ENCODE measurements at places on chromosomes 7 and 10.

- peak; percentile 8 for DNase-seq
Observed at GRCh38 chr10:88194041-88194887, 330.8 kb downstream of the PTEN start.

- DNase-seq = no peak
Observed at GRCh38 chr7:128098629-128099028, 67.4 kb upstream of the LRRC4 start.

DNA sequence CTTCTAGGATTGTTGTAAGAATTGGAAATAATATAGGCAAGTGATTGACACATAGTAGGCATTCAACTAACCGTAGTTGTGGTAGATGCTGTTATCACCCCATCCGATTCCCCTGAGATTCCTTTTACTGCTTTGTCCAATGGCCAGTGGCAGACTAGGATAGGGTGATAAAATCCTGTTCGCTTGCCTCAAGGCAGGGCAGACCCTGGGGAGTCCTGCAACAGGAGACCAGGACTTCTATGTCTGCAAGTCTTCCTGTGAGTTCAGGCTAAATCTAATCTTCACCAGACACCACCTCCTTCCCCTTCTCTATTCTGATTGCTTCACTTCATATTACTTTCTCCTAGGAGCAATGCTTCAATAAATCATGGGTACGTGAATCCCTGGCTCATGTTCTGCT is 42.8 kb upstream of the CREB5 start:
- DNase-seq = no peak

GRCh38 chr7:96311967-96312366 is 9.9 kb downstream of the SLC25A13 start:
- DNase-seq = no peak

GRCh38 chr10:101777619-101778145 is 1.8 kb upstream of the FGF8 start:
- no peak for DNase-seq

- DNase-seq = no peak
Observed at GRCh38 chr10:96524741-96525140, 11.0 kb upstream of the TLL2 start.

DNA sequence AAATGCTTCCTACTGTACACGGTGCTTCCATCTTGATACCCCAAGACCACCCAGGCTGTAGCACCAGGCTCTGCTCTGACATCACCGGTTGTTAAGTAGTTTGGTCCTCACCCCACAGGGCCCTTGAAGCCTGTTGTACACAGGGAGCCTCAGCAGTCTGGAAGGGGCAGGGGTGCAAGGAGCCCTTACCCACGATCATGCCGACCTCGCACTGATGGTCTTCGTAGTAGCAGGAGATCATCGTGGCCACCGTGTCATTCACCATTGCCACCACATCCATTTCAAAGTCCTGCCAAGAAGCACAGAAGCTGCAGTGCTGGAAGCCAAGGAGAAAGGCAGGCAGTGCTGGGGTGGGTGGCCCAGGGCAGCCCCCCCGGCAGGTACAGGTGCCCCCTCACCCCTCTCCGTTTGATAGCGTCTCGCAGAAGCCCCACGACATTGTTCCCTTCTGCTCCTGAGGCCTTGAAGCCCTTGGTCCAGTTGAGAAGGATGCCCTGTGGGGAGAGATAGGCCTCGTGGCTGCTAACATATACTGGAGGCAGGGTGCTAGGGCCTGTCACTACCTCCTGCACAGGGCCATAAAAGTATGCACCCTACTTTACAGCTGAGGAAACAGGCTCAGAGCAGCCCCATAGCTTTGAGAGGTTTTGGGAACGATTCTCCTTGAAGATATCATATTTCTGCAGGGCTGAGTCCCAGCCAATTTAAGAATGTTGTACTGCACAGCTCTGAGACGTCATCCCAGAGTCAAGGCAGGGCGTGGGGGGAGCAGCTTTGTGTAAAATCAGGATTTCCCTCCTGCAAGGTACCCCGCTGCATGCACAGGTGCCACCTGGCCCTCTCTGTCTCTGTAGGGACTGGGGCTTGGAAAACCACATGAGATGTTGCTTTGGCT is 8.7 kb upstream of the MYL7 start:
- DNase-seq = no peak

GRCh38 chr10:91758303-91759146 is 39.7 kb upstream of the TNKS2 start:
- no peak for DNase-seq

GRCh38 chr10:101781984-101782810 is 1.0 kb downstream of the NPM3 start:
- no peak for DNase-seq

DNA sequence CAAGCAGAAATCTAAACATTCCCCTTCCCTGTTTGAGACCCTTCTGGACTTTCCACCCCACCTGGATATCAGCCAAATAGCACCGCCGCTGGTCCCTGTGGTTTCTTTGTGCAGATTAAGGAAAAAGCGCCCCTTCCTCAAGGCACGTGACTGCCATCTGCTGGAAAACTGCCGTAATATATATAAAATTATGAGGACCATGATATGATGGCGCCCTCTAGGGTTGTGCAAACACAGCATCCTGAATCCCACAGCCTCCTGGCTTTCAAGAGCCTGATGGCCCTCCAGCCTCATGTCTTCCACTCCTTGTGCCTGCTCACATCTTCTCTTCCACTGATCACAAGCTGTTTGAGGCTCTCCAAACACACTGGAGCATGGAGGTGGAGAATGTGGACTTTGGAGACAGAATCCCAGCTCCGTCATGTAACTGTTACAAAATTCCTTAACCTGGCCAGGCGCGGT is 121.3 kb downstream of the MYL10 start:
- DNase-seq = no peak

DNA sequence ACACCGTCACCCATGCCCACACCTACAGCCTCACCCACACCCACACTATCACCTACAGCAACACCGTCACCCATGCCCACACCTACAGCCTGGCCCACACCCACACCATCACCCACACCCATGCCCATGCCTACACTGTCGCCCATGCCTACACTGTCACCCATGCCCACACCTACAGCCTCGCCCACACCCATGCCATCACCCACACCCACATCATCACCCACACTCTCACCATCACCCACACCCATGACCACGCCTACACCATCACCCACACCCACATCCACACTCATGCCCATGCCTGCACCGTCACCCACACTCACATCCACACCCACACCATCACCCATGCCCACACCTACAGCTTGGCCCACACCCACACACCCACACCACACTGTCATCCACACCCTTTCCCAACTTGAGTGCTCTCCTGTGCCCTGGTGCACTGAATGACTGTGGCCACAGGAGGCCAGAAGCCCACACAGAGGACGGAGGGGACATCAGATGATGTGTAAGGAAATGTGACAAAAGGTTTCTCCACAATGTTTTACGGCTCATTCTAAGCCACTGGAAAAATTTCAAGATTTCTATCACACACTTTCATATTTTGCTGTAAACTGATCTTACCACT is 153.3 kb downstream of the WDR37 start:
- DNase-seq = no peak

DNA sequence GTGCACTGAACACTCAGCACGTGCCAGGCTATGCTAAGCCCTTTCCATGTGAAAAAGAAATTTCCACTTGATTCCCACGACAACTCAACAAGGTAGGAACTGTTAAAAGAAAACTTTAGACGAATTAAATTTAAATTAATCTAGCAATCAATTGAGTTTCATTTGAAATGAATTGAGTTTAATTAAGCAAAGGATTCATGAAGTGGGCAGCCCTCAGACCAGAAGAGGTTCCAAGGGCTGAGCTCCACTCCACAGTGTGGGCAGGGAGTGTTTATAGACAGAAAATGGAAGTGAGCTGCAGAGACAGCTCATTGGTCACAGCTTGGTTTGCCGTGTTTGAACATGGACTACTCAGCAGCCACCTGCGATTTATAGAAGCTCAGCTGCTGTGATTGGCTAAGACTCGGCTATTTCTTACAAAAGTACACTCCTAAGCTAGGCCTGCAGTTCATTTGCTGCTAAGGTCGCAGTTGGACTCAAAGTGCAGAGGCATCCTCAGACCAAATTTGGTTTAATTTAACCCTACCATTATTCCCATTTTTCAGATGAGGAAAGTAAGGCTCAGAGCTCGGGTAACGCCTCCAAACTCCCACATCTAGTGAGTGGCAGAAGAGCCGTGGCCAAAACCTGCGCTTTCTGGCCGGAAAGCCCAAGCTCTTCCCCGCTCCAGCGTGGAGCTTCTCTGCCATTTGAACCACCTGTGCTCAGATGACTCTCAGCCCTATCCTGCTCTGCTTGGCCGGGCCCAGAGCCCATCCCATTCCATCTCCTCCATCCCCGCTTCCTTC is 24.9 kb downstream of the CALML3 start:
- DNase-seq = no peak

GRCh38 chr10:88670497-88670896 is 6.3 kb downstream of the LIPF start:
- DNase-seq = no peak

DNA sequence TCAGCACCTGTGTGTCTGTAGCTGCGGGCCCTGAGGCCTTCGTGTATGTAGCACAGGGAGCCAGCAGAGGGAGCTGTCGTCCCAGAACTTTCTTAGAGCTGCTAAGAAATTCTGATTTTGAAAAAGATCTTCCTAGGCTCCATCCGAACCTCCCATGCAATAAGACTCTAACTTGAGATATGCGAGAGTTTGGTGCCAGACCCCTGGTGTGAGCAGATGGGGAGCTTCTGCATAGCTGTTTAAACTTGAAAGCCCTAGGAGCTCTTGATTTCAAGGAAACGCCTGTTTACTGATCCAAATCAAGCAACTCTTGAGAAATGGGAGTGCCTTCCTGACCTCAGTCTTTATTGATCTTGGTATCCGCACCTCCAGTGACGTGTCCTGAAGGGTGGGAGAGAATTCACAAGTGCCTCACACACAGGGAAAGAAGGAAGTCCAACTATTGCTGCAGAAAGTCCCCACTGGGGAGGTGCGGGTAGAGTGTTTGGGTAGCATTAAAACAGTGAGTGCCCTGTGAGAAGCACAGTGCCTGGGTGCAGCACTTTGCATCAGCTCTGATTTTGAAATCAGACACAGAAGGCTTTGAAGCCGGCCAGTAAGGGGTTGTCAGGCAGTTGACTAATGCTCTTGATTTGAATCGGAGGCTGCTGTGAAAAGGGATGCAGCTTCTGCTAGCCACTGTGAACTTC is 66.4 kb upstream of the STRIP2 start:
- peak; percentile 41 for DNase-seq

- DNase-seq = no peak
Observed at GRCh38 chr7:150756858-150757257, 19.6 kb downstream of the GIMAP5 start.

DNA sequence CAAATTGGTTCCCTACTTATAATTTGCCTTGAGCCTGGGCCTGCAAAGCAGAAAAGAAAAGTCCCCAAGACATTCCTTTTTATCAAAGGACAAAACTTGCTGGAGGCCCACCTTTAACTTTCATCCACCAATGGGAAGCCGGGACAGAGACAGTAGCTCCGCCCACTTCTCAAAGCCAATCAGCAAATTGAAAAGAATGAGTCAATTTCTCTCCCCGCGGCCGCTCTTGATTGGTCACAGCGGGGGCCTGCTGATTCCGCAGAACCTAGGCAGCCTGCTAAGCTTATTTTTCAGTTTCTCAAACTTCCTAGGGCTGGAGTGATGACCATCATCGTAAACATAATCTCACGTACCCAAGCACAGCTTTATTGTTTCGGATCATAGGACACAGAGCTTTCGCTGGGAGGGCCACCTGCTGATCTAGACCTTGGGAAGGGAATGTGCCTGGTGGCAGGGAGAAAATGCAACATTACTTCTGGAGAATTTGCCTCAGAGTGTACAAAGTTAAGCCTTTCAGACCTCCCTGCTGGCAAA is at the start of gene SLC13A4:
TSS of gene SLC13A4 (minus strand) at position 51 of the 534 bp plus-strand sequence. CDS start 690 bp downstream, outside the sequence.
- DNase-seq = no peak

DNA sequence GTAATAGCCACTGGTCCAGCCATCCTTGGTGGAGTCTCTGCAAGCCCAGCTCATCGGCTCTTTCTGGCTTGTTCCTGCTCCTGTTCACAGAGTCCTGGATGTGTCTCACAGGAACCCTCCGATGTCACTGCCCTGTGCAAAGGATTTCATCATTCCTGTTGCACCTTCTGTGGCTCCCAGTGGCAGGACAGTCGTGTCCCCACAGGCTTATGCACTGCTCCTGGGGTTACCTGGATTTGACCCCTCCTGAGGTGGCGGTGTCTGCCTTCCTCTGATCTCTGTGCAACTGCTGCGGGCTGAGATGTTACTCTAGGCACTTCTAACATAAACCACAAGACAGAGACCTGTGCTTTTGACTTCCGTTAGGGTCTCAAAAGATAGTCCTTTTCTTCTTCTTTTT is 30.6 kb downstream of the APBB1IP start:
- DNase-seq = no peak

DNA sequence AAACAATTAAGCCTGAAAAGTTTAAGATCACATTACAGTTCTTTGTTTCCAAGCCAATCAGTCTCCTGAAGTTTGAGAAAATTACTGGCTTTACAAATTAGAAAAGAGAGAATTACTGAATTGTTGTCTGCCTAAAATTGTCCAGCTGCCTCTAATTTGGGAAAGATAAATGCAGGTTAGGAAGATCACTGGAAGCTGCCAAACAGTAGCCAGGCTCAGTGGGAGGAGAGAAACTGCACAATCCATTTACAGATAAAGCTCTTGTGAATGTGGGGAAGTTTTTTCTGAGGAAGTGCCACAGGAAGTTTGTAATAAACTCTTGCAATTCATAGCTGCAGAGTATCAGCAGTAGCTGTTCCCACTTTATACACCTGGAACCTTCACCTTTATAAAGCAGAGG is 100.7 kb downstream of the IQUB start:
- no peak for DNase-seq

- DNase-seq = no peak
Observed at GRCh38 chr10:73866621-73867020, 7.7 kb downstream of the CAMK2G start.

GRCh38 chr10:99673492-99673891 is 14.2 kb downstream of the ENTPD7 start:
- DNase-seq = no peak

DNA sequence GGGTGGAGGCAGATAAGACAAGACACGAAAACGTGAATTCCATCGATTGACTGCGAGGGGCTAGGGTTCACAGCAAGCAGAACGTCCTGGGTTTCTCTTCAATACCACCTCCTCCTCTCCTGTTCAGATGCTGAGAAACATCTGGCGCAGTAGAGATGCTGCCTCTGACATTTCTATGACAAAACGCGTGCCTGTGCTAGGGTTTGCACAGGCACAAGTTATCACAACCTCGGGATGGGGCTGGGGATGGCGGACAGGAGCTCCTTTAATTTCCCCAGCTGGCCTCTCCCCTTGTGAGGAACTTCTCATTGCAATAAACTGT is 99.8 kb upstream of the SVIL start:
- DNase-seq = no peak

- no peak for DNase-seq
Observed at GRCh38 chr7:51055039-51055840, 261.4 kb downstream of the COBL start.

GRCh38 chr10:21061982-21062381 is 164.9 kb upstream of the NEBL start:
- no peak for DNase-seq

GRCh38 chr10:78296785-78297184 is 263.1 kb downstream of the RPS24 start:
- no peak for DNase-seq

Data from stimulated activated CD8-positive, alpha-beta memory T cell treated with anti-CD3 and anti-CD28 coated beads, Interleukin-12 subunit alpha, Interleukin-12 subunit beta, amount 100 ng/mL, for 4 hours (primary cell).